Left lobe of liver (tissue), 2 donors: ENCODE measurements at places on chromosomes 5 and 9. TPM values are rescaled to one million over a fixed set of nuclear protein-coding genes. Genes with fewer than 3 reads are reported as not detected.

DNA sequence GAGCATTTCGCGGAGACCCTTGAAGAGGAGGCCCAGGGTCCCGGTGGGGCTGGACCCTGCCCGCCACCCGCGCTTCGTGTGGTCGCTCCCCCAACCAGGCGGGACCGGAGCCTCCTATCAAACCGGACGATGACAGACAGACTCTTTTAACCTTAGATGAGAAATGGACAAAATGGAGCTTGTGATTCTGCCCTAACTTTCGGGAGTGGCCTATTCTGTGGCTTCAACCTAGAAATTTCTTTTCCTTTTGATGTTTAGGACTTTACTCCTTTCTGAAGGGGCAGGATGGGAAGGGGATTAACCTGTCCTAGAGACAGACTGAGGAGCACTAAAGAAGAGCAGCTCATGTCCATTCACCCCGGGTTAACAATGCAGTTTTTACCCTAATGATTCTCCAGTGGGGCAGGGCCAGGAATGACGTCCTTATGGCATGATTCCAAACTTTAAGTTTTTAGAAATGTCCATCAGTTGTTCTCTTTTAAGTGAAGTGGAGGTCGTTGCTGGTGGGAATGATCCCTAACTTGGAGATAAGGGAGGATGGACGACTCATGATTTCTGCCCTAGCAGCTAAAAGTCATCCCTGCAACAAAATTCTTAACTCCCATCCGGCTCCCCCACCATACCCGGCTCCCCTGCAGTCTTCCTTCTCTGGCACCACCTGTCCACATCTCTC, 1.0 kb downstream of the NIPSNAP3A start:
- DNase-seq: no peak

DNA sequence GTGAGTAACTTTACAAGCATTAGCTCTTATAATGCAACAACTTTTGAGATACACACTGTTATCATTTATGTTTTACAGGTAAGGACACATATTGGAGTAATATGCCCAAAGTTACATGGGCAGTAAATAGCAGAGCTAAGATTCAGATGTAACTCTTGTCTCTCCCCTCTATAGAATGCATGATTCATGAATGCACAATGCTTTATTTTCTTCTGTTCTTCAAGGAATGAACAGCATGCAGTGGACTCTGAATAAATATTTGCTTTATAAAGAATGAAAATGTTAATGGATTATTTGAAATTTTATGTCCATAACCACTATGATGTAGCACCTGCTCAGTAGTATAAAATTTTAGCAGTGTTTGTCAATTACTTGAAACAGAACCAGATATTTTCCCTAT, 629.5 kb downstream of the KCTD16 start:
- DNase-seq: no peak

GRCh38 chr5:172607213-172607793, 33.8 kb upstream of the NEURL1B start:
- no peak for DNase-seq

DNA sequence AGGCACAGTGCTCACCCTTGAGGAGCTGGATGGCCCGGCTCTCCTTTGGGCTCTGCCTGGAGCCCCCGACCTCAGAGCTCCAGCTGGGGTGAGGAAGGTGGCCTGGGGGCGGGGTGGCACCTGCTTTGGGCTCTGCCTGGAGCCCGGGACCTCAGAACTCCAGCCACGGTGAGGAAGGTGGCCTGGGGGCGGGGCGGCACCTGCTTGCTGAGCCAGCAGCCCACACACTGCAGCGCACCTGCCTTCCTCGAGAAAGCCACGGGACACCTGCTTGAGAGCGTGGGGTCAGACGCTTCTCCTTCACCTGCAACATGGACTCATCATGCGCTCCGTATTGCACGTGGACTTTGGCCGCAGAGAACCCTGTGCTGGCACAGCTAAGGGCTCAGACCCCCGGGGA, 51.8 kb downstream of the IRX2 start:
- no peak for DNase-seq

GRCh38 chr9:73239570-73240265, 88.1 kb downstream of the ANXA1 start:
- DNase-seq: no peak

- no peak for DNase-seq
Observed at GRCh38 chr9:131094622-131095021, 1.7 kb upstream of the AIF1L start.

- DNase-seq: no peak
Observed at GRCh38 chr9:4769321-4770080, 23.2 kb upstream of the RCL1 start.

GRCh38 chr9:134297083-134297410, 29.2 kb upstream of the RXRA start:
- no peak for DNase-seq

The CSF2 gene
- total RNA-seq: not detected
